Uterus (tissue), 4 donors: ENCODE measurements at places on chromosomes 7 and 10. TPM values are rescaled to one million over a fixed set of nuclear protein-coding genes. Genes with fewer than 3 reads are reported as not detected.

Gene DBF4
- total RNA-seq = 1.3 TPM

Gene FAM25A
- not detected for total RNA-seq

Gene PROSER2
- 25.6 TPM for total RNA-seq

Gene OIT3
- 0.27 TPM for total RNA-seq

Gene CYP3A4
- total RNA-seq = not detected

DNA sequence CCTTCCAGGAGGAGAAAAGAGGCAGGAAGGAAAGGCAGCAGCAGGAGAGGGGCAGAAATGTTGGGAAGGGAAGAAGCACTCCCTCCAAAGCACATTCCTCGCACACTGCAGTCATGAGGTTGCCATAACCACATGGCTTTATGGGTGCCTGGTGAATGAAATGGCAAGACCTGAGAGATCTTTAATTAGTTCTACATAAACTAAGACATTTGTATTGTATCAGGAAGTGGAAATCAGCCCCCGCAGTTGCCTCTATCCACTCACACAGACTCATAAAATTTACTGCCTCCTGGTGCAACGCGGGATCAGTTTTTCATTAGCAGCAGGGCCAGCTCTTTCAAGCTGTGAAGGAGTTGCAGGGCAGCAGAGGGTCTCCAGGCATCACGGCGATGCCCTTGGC is 106.4 kb downstream of the COL13A1 start:
- DNase-seq = no peak

DNA sequence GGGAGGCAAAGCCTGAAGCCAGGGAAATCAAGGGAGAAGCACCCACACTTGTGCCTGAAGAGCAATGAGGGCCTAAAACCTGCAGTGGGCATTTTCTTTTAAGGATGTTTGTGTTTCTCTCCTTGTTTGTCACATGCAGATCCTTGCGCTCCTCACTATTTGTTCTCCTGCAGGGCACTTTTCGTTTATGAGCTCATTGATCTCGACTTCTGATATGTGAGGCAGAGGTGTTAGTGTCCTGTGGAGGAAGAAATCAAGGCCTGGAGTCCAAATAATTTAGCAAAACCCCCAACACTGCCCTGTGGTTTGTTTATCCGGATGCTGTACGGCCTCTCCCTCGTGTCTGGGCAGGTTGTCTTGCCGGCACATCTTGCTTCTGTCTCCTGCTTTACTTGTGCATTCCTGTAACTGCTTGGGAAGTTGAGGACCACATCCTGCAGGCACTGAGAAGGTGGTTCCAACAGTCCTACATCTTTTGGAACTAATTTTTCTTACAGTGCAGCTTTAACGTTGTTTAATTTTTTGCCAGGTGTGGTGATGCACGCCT is 13.7 kb downstream of the UBE3C start:
- no peak for DNase-seq

- DNase-seq = no peak
Measured at GRCh38 chr10:49394933-49395740, 752 bp downstream of the DRGX start.

DNA sequence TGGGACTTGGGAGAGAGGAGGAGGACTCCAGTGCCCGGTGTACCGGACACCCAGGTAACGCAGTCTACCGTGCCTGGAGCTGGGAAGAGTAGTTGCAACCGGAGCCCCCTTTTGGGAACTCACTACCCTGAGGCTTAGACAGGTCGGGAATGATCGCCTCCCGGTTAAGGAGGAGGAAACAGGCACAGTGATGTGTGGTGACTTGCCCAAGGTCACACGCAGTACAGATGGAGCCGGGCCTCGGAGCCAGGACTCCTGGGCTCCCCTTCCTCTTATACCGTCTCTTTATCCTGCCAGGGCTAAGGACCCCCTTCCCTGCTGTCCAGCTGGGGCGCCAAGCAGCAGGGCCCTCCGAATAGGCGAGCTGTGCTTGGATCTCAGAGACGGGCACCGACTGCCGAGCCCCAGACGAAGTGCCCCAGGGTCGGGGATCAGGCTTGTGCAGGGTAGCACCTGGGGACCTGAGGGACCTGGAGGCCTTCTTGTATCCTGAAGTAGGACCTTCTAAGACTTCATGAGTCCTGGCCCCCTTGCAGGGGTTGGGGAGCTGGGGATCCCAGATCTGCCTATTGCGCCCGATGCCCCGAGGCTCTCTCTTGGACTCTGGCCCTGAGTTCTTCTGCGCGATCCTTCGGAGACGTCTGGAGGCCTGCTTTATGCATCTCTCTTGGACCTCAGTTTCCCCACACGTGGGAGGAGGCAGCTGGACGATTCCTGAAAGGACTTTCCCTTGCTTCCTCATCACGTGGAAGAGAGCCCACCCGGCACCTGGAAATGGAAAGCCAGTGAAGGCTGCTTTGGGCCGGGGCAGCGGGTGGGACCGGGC is 767 bp upstream of the CYP26A1 start:
- DNase-seq = no peak

- no peak for DNase-seq
Measured at GRCh38 chr10:18650404-18650997, 886 bp downstream of the NSUN6 start.

DNA sequence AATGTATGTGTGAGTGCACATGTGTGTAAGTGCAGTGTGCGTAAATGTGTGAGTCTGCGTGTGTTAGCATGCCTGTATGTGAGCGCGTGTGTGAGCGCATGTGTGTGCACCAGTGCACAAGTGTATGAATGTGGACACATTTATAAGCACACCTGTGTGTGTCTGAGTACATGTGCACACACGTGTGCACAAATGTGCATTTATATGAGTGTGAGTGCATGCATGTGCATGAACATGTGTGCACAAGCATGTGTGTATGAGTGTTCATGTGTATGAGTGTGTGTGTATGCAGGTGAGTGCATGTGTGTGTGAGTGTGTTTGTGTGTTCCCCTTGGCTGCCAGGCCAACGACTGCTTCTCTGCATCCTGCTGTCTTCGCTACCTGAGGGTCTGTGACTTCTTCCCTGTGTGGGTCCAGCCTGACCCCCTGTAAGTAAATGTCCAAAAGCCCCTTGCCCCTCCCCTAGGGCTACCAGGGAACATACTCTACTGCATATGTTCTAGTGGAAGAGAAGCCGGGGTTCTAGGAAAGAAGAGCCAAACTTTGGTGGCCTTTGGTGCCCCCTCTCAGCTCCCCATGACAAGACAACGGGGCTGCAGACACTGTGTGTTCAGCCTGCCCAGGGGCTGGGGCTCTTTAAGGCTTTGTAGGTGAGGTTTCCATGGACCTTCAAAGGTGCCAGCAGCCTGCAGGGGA is 17.0 kb downstream of the GOLGA7B start:
- DNase-seq = no peak

DNA sequence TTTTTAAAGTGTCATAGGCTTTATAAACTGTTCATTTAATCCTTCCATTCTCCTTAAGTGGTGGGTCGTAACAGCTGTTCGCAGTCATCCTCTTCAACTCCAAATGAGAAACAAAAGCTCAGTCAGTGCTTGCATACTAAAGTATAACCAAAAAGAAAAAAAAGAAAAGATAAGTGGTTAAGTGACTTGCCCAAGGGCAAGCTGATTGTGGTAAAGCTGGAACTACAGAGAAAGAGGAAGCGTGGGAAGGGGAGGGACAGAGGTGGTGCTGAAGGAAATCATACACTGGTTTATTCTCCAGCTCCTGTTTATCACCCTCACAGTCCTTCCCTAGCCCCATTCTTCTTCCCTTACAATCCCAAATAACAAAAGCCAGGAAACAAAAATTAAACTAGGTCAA is 29.6 kb downstream of the IDE start:
- no peak for DNase-seq

- no peak for DNase-seq
Measured at GRCh38 chr7:28036696-28037095, 143.9 kb downstream of the JAZF1 start.
